NCI-H1417 treated with DMSO at 0.1 percent for 48 hours (cell line): ENCODE measurements at places on chromosomes 11 and 22.

- no peak for DNase-seq
Observed at GRCh38 chr11:37557990-37558389, 960.0 kb upstream of the RAG2 start.

DNA sequence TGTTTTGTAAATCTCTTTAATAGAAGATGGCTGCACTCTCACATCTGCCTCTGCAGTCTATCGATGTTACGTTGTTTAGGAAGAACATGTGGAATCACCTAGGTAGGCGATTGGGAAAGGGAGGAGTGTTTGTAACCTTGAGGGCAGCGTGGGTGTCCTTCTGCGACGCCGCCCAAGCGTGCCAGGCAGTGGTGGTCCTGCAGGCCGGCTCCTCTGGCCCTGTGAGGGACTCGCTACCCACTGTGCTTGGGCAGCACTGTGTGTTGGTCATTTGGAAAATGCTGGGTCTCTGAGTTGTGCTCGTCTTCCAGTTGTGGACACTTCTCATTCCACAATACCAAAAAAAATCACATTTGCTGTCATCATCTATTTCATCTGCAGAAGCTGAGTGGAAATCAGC, 29.1 kb downstream of the CTTN start:
- no peak for DNase-seq

DNA sequence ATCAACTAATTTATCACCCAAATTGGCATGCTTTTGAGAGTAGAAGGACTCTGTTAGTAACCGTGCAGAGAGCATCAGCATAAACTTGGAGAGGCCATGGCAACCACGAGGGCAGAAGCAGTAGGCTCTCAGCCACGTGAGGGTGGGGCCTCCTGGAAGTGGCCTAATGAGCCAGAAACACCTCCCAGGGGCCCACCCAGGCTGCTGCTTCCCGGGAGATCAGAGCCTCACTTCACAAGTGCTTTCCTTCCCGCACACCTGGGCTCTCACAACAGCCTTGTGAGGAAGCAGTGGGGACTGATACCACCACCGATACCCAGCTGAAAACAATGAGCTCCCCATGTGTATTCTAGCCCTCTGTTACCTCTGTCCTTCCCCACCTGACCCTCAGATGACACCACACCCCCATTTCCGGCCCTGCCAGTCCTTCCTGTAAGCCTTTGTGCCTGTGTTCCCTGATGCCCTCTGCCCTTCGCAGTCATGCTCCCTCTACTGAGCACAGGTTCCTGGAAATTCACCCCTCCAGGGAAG, 17.0 kb downstream of the TRIM29 start:
- DNase-seq: no peak

GRCh38 chr11:15819679-15820286, 536.6 kb downstream of the SOX6 start:
- DNase-seq: no peak

DNA sequence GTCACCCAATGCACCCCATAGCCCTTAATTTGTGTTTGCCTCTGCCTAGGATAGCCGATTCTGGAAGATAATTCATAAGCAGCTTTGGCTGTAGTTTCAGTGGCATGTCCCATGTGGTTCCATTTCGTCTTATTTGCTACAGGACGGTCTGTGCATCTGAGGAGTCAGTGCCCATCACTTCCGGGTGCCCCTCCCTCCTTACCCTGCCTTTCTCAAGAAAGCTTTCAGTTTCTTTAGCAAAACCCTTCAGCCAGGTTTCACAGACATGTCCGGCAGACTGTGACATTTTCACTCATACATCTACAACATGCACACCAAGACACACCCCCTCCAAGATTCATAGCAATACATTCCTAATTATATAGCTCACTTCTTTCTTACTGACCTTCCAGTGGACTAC, 14.3 kb downstream of the TP53AIP1 start:
- DNase-seq: no peak

- DNase-seq: no peak
Observed at GRCh38 chr11:95996621-95997235, 72.8 kb upstream of the MTMR2 start.

DNA sequence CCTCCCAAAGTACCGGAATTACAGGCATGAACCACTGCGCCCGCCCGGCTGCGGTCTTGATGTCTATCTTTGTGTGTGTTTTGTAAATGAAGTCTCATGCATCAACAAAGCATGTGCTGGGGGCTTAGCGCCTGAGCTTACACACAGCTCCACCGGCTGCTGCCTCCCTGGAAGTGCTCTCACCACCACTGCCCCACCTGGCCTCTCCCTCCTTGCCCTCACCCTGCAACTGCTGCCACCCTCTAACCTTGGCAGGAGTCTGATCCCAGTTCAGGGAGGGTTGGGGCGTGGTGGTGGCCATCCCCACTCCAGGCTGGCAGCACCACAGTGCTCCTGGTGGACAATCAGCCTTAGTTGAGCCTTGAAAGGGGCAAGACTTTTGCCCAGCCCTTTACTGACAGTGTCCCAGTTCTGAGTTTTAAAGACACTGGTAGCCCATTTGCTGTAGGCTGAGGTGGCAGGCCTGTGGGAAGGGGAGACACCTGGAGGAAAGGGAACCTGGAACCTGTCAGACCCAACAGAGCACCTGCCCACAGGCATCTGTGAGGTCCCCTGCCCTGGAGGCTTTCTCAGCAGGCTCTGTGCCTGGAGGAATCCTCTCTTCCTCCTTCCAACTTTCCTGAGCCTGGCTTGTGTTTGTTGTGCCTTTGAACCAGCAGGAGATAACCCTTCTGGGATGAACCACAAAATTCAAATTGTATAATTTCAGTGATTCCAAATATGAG, 42.4 kb upstream of the WEE1 start:
- no peak for DNase-seq

GRCh38 chr22:35102663-35103062, 36.7 kb downstream of the ISX start:
- no peak for DNase-seq

GRCh38 chr22:28795932-28796856, 4.2 kb downstream of the XBP1 start:
- DNase-seq: no peak
